CD4-positive, alpha-beta T cell treated with Interleukin-2 at 100 ng/mL for 4 hours (primary cell): ENCODE measurements at places on chromosomes 6 and 20.

GRCh38 chr20:55354720-55355119 is 650.6 kb downstream of the CBLN4 start:
- DNase-seq: no peak

GRCh38 chr6:3045369-3045768 is 22.9 kb upstream of the RIPK1 start:
- DNase-seq: no peak

DNA sequence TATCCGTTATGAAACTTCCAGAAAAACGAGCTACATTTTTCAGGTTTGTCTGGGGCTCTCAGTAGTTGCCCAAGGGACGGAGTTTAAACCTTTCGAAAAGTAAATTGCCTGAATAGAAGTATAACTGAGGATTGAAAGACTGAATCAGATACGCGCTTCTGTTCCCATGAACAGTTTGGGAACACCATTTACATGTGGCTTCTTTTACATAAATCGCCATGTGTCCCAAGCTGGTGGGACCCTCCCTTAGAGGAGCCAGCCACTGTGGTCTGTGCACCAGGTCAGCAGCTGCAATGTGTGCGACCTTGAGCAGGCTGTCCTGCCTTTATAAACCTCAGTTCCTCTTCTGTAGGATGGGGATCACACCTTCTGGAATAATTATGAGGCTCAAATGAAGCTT is 11.0 kb downstream of the ENTPD6 start:
- no peak for DNase-seq

GRCh38 chr6:167984144-167984719 is 13.2 kb upstream of the KIF25 start:
- DNase-seq: no peak

DNA sequence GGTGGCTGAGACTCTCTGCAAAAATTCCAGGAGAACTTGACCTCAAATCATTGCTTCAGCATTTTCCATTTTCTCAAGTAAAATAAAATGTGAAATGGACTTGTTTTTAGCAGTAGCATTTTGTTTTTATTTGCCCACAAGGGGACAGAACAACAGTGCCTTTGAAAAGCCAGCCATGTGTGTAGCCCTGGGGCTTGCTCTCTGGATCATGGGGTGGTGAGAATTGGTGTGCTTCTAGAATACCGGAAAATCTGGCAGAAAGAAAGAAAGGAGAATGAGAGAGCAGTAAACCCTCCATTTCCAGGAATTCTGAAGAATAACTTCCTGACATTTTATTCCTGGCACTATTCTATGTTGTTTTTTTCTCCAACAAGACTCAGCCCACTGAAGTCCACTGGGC is 254.7 kb upstream of the MOCS1 start:
- no peak for DNase-seq

GRCh38 chr6:15993716-15994228 is 135.1 kb upstream of the MYLIP start:
- peak; percentile 8 for DNase-seq

GRCh38 chr6:16129623-16130401 is 926 bp downstream of the MYLIP start:
- no peak for DNase-seq

GRCh38 chr6:52407467-52407866 is 12.7 kb upstream of the EFHC1 start:
- DNase-seq: peak; percentile 43

DNA sequence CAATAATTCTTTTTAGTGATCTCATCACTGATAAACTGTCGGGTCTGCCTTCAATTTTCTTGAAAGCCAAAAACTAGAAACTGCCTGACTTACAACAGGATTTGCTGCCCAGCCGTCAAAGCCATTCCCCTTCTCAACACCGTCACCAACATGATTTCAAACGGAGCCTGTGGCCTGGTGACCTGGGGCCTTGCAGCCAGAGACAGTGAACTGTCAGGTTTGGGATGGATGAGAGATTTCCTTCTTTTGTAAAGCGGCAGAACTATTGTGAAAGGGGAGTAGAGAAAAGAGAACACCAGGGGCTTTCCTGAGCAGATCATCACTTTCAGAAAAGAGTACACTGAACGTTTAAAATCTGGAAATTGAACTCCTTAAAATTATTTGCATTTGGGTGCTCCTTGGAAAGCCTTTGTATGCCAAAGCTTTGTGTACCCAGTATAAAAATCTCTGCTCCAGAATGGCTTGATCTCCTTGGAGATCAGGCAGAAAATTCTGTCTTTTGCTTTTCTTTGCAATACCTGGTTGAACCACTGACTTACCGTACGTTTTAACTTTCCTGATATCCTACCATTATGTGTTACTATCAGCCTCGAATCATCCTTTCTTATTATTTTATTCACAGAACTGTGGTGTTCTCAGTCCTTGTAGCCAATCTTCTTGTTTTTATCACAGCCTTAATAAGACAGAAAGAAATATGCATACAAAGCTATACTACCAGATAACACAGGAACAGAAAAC is 125.2 kb downstream of the PACRG start:
- no peak for DNase-seq

- no peak for DNase-seq
Observed at GRCh38 chr6:64012351-64013001, 376.9 kb downstream of the PHF3 start.

DNA sequence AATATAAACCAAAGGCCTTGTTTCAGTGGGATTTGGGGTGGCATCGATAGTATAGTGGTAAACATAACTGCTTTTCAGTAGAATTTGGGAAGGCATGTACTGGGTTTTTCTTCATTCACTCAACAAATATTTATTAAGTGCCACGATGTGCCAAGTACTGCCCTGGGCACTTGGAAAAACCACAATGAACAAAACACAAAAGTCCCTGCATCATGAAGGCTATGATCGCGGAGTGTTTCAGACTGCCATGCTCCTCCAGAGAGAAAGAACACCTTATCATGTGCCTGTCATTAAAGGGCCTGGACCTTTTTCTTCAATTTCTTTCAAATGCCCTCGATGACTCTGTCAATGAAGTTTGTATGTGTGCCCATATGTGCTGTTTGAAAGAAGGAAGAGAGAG is 59.2 kb upstream of the CEP85L start:
- no peak for DNase-seq

DNA sequence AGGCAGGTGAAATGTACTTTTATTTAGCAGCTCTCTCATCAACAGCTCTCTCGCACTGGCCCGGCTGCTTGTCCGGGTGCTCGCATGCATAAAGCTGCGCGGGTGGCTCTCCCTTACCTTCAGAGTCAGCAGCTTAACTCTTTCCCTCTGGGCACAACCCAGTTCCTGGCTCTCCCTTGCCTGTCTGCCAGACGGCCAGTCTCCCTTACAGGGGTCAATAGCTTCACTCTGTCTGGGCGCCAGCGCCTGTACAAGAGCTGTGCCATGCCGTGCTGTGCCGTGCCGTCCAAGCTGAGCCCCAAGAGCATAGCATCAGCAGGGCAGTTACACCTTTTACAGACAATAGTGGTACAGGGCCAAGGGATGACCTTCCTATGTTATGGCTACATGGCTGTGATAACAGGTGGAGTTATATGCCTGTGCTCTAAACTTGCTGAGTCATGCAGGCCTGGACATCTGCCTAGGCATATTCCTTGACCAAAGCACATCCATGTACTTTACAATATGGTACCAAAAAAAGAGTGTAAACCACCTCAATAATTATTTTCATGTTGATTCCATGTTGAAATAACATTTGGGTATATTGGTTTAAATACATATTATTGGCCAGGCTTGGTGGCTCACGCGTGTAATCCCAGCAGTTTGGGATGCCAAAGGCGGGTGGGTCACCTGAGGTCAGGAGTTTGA is 47.9 kb downstream of the BLTP3A start:
- no peak for DNase-seq

- DNase-seq: no peak
Observed at GRCh38 chr6:20932284-20932683, 398.0 kb downstream of the CDKAL1 start.

DNA sequence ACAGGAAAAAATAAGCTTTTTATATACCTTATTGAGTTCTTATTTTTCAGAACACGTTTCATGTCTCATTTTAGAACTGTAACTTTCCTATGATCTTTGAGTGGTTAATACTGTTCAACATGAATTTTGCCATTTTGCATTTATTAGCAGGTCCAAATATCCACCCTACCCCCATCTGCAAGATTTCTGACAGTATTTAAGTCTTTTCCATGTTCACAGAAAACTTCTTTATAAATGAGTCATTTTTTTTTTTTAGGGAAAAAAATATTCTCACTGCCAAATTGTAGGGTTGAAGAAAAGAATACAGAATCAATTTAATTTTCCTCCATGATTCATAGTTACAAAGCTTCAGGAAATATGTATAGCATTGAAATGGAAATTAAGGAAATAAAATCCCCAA is 101.8 kb downstream of the COL21A1 start:
- DNase-seq: no peak

DNA sequence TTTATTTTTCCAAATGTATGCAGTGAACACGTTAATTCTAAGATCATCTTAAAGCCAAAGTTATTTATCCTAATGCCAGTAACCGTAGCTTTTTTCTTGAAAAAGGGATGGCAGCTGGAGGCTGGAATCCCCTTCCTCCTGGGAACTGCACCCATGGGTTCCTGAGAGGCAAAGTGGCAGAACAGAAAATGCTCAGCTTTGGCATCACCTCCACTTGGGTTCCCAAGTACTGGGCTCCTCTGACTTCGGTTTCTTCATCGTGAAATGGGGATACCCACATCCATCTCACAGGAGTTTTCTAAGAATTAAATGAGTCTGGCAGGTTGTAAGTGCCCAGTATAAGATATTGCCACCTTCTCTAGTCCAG is 6.2 kb upstream of the DDX43 start:
- DNase-seq: no peak

GRCh38 chr6:168864541-168865460 is 388.8 kb downstream of the THBS2 start:
- DNase-seq: no peak

GRCh38 chr6:110114004-110114403 is 65.5 kb downstream of the WASF1 start:
- no peak for DNase-seq

DNA sequence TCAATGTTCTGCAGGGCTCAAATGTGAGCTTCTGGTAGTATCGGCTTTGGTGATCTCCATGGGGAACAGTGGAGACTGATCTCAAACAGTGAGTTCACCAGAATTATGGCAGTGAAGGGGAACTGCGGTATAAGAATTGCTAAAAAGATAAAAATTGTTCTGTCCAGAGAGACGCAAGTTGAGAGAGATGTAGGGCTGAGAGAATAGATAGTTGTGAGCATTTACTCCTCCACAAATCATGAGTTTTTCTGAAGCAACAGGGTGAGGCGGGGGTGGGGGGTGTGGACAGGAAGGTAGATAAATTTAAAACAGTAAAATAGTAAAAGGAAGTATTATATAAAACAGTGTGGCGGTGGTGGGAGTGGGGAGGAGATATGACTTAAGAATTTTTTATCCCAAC is 98.6 kb upstream of the NEDD9 start:
- no peak for DNase-seq

- peak; percentile 59 for DNase-seq
Observed at GRCh38 chr6:144602523-144603180, 317.5 kb downstream of the UTRN start.

DNA sequence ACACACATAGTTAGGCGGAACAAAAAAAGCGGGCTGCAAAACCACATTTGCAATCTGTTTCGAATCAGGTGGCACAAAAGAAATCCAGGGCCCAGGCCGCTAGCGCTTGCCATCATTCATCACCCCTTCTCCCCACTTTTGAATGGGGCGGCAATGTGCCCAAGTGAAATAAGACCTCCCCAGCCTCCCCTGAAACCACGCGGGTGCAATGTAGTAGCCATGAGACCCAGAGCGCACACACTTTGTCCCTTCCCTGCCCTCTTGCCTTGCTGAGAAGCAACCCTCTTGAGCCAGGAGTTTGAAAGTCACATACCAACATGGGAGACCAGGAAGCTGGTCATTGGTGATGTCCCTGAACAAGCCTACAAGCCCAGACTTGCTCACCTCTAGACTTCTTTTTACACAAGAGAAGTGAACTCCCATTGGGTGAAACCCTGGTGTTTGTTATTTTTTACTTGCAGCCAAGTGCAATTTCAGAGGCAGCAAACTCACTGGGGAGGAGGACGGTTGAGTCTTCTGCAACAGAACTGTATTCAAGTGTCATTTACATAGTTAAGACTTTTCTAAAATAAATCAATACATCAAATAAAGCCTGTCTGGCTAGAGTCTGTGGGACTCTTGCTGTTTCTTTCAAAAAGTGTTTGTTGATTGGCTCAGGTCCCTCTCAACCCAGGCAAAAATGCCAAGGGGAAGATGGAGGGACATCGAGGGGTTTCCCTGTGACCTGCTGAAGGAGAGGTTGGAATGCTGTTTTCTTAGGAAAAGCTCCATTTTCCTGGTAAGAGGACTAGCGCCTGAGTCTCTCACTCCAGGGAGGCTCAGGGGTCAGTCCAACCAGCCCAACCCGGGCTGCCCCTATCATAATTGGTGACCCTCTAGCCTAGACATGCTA is 138.1 kb upstream of the PTPN1 start:
- no peak for DNase-seq

DNA sequence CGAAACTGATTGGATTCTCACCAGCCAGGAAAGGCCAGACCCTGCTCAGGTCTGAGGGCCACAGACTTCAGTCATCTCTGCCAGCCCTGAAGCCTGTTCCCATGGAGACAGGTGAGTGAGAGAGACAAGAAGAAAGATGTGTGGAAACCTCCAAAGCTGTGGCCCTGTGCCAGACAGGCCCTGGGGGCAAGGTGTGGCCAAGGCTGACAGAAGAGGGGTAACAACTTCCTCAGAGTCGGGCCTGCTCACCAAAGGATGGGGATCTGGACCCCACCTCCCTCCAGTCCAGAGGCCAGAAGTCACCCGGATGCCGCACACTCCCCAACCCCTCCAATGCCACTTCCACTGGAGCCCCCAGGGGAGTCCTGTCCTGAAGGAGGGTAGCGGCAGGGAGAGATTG is 73.6 kb downstream of the MDGA1 start:
- no peak for DNase-seq

GRCh38 chr6:146397638-146398037 is 146.0 kb upstream of the RAB32 start:
- DNase-seq: no peak

DNA sequence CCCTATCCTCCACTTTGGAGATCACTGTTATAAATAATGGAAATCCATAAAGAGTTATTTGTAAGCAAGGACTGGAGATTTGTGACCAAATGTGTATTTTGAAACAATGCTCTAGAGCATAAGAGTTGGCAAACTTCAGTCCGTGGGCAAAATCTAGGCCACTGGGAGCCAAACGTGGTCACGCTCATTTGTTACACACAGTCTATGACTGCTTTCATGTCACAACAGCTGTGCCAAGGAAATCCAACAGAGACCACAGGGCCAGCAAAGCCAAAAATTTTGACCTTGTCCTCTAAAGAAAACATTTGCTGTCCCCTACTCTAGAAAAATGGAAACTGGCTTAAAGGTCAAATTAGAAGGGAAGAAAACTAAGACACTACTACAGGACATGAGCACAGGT is 7.9 kb downstream of the ZNF334 start:
- no peak for DNase-seq

- peak; percentile 67 for DNase-seq
Observed at GRCh38 chr20:57390604-57391438, at the start of gene RBM38. Gene RBM38, plus strand, starts transcription at chr20:57391396. Its CDS starts 186 bp downstream, at chr20:57391582.
